ENCODE measurements at places on chromosomes 1 and 21.

DNA sequence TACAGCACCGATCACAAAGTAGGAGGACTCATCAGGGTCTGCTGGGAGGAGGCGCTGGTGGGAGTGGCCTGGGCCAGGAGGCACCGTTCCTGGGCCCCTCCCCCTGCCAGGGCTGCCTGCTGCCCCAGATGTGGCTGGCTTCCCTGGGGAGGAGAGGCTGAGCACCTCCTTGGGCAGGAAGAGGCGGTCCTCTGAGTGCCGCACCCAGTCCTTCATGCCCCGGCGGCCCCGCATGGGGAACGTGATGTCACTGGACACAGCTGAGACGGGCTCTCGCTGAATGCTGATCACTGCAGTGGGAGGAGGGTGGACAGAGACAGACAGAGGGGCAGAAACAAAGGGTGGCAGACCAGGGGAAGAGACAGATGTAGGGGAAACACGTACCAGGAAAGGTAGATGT is 24.8 kb downstream of the ADGRB2 start:
- DNase-seq = peak; percentile 64

DNA sequence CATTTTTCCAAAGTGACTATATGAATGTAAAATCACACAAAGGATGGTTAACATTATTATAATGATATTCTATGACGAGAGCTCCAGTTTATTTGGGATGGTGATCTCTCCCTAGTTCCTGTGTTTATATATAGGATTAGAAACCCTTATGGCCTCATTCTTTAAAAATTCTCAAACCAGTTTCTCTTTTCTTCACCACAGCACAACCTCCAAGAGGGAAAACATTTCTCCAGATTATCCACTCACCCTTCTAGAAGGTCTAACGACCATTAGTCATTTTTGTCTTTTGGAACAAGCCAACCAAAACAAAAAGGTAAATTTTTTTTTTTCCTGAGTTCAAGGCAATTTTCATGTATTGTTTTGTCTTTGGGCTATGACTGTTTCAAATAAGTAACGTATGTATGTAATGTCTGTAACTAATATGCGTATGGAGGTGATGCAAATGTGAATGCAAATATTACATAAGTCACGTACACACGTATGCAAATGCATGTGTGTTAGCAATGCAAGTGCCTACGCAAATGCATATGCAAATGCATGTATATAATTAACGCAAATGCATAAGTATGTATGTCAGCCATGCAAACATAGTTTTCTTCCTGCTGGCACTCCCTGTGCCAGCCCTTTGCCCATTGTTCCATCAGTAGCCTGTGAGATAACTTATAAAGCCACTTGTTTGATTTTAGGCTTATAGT is 72.5 kb upstream of the MORC3 start:
- DNase-seq = no peak

DNA sequence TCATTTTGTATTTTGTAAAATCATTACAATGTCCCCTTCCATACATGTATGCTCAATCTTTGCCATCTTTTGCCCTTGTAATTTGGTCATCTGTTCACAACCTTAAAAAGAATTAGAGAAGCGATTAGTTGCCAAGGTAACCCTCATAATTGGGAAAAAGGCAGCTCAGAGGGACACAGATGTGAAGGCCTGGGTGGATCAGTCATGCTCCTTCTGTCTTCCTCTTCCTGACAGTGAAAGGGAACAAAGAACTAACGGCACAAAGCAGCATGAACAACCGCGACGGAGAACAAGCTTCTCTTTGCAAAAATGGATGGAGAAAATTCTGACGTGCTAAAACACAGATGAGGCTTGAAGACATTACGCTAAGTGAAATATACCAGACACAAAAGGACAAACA is 78.7 kb upstream of the COG2 start:
- DNase-seq = no peak

- DNase-seq = no peak
Observed at GRCh38 chr1:89361681-89362080, 2.2 kb upstream of the GBP6 start.

All from activated CD4-positive, alpha-beta T cell treated with anti-CD3 and anti-CD28 coated beads, Interleukin-2, Interleukin-6, amounts not matched to agents 100 ng/mL and 50 ng/mL, durations not matched to agents 16 hours and 8 hours (primary cell).